Karpas-422 (cell line): ENCODE measurements at places on chromosomes 5 and 9.

DNA sequence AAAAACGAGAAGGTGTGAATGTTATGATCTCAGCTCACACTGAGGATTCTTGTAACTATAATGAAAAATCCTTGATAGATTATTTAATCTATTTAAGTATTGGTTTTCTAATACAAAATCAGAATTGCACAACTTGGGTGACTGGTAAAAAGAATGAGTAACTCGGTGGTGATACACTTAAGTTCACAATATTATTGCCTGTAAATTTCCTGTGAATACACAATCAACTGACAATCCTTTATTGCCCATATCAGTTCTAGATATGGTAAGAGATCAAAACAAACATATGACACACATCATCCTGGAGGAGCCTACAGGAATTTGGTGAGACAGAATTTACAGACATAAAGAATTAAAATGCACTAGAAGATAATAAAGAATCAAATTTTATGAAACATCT, 14.1 kb upstream of the LURAP1L start:
- DNase-seq = no peak

GRCh38 chr5:34496260-34496691, 159.9 kb upstream of the RAI14 start:
- no peak for DNase-seq

DNA sequence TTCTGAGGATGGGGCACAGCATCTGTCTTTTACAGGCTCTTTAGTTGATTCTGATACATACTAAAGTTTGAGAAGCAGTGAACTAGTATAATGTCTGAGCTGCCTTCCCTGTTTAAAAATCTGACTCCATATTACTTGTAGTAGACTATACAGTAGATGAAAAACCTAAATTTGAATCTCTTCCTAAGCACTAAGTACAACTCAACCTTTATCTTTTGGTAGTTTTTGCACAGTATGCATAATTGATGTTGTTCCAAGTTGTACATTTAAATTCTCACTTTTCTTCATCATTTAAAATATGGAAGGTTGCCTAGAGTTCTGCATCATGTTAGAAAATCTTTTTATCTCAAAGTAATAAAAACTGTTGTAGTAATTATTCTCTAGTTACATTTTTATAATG, 98.6 kb upstream of the CKMT2 start:
- no peak for DNase-seq

DNA sequence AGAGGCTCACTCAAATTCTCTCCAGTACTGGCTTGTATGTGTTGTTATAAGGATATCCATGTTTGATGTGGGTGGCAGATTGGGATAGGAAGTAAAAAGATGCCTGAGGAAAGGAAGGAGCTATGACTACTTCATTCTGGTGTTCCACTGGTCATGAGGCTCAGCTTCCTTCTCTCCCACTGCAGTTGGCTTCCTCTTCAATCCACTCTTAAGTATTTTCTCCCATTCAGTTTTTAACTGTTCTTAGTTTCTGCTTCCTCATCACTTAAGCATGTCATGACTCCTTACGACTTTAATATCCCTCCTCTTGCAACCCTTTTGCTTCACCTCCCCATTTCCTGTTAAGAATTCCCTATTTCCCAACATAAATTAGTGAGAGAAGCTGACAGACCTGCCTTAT, 81.1 kb downstream of the PJA2 start:
- no peak for DNase-seq

GRCh38 chr9:107175041-107175440, 108.0 kb upstream of the RAD23B start:
- no peak for DNase-seq

DNA sequence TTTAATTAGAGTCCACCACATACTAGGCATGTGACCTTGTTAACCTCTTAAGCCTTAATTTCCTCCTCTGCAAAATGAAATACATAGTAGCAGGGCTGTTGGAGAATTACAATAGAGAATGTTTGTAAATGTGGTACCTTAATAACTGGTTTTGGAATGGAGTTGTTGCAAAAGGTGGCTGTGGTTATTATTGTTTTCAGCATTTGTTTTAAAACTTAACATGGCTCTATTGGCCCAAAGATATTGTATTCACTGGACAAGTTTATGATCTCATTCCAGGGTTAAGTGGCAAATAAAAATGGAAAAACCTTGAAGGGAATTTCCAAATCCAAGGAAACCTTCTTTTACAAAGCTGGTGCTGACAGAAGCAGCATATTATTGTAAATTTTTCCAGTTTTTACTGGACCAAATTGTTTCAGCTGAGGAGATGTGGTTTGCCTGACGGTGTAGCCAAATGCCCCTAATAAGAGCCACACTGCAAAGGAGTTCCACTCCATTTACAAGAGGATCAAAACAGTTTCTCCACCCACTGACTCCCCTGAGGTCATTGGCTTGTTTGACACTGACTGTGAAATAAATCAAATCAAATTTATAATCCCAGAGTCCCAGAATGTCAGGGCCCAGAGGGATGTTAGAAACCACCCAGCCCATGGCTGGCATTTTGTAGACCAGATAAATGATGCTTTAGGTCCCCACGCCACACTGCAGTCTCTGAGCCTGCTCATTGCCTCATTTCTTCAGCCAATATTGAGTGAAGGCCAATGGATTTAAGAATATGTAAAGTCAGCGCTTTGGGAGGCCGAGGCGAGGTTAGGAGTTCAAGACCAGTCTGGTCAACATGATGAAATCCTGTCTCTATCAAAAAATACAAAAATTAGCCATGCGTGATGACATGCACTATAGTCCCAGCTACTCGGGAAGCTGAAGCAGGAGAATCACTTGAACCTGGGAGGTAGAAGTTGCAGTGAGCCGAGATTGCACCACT, 45.2 kb downstream of the ADRA1B start:
- DNase-seq = no peak

DNA sequence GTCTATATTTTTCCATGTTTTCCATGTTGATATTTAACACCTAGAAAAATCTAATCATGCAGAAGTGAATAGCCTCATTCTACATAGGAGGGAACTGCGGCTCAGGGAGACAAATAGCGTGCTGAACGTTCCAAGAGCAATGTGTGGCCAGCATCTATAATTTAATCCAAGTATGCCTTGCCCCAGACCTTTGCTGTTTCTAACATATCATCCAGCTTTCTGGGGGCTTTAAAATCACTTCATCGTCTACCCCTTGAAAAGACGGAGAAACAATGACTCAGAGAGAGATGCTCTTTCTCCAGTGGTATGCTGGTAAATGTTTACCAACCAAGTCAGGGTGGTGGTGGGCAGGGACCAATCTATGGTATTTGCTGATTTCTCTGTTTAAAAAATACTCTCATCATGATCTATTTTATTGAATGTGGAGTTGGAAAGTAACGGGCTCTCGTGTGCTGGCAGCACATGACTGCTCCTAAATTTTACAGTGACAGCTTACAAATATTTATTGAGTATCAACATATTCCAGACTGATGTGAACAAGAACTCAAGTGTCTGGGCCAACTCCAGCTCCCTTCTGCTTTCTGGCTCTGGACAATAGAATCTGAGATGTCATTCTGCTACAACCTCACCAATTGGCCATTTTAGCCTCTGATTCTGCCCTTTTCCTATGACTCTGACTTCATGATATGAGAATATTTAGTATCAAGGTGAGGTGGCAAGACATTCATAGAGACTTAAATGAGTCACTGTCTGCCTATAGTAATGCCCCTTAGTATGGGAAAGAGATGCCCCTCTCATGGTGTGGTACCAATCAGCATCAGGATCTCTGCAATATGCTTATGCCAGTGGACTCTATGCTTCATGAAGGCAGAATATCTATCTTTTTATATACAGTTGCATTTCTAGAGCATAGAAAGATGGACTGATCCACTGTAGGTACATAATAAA, 407.4 kb upstream of the TNC start:
- DNase-seq = no peak

DNA sequence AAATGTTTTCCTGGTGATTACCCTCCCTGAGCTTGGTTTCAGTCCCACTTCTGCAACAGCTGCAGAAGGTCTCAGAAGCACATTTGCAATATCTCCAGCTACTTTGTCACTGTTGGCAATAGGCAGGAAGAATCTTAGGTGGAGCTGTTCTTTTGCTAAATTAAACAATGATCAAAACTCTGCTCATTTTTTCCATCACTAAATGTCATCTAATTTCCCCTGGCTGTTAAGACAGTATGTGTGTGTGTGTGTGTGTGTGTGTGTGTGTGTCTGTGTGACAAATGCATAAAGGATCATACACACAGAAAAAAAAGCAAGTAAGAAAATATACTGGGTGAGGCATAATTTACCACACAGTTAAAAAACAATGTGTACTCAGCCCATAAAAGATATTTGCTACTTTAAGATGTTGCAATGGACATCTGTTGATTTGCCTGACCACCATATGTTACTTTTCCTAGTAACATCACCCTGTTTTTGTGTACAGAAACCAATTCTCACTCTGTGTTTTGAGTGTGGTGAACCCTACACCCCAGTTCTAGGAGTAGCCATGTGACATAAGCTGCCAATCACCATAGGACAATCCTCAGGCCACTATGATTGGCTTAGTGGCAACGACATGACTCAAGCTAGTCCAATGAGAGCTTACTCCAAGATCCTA, 572.6 kb upstream of the CLINT1 start:
- no peak for DNase-seq

GRCh38 chr5:143220748-143221251, 182.7 kb downstream of the NR3C1 start:
- no peak for DNase-seq

DNA sequence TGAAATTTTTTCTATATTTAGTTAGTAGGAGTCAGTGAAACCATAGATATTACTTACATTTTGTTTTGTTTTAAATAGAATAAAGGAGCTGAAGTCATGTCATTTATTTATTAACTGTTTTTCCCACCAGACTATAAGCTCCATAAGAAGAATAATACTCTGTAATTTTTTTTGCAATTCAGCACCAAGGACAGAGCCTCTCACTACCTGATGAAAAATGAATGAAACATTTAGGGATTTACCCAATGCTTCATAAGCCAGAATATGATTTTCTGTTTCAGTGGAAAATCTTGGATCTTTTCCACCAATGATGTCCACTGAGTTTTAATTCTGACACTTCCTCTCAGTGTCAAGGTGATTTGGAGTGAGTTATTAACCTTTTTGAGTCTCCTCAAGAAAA, 624.9 kb upstream of the GRAMD2B start:
- DNase-seq = peak; percentile 53

- no peak for DNase-seq
Measured at GRCh38 chr5:14516901-14517300, 64.7 kb upstream of the OTULINL start.

GRCh38 chr5:6732634-6733410, 19.6 kb downstream of the TENT4A start:
- DNase-seq = no peak

GRCh38 chr5:218457-219291, 554 bp downstream of the SDHA start:
- peak; percentile 73 for DNase-seq

DNA sequence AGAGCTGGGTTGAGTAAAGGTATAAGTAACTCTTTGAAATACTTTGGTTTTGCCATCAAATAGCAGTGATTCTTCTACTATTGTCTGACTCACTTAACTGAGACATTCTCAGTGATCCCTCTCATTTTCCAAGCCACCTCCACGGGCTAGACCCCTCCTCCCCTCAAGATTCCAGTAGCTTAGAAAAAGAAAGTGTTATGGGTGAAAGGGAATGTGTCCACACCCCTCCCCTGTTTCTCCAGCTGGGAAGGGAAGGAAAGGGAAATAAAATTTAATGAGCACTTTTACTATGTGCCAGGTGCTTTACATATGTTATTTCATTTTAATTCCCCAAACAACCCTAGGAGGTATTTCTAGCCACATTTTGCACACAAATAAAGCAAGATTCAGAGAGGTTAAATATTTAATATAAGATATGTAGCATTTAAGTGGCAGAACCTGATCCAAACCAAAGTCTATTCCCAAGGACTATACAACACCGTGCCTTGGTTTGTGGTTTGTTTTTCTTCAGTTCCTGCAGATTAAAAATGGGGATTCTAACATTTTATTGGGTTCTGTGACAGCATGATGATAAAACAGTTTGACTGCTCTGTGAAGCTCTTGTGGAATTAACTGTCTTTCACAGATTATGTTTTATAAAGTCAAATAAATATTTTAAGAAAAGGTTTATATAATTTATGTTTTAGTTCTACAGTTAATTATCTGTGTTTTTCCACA, 135.9 kb downstream of the ZSWIM6 start:
- DNase-seq = no peak

DNA sequence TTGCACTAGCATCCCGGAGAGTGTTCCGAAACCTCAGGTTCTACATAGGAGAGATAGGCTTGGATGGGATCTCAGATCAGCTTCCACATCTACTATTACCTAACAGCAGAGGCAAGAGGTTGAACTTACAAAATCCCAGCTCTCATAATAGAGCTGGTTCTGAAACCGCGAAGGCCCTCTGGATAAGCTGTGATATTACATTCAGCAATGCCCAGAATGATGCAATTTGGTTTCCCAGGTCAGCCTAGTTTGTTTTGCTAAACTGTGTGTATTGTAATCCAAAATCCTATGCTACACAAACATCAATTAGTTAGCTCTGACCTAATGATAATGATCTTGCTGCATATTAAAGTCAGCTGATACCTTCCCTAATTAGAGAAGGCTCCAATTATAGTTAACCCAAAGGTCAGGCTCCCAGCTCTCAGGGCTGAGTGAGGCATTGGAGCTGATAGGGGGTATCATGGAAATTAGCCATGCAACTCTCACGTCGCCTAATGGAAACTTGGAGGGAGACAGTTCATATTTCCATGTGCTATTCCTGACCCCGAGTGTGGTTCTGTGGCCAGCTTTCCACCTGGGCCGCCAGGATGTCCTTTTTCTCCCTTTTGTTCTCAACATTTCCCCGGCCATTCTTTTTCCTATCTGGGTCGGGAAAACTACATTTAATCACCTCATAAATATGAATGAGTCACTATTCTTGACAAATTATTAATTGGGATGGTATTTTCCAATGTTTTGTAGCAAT, 278.4 kb upstream of the IRX1 start:
- DNase-seq = no peak

DNA sequence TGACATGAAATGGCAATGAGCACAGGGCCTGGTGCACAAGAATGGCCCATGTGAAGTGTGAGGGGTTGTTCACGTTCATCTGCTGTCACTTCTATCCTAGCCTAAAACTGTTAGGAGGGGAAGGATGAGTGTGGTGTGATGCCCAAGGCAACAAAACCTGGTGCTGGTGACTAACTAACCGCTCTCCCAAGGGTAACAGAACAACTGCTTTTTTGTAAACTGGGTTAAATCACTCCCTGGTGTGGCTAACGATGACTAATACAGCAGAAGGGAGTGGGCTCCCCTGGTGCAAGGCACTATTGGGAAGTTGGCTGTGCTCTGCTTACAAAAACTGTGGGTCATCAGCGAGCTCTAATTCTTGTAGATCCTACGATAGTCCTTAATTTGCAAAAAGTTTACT, 103.2 kb upstream of the VCAN start:
- DNase-seq = no peak

DNA sequence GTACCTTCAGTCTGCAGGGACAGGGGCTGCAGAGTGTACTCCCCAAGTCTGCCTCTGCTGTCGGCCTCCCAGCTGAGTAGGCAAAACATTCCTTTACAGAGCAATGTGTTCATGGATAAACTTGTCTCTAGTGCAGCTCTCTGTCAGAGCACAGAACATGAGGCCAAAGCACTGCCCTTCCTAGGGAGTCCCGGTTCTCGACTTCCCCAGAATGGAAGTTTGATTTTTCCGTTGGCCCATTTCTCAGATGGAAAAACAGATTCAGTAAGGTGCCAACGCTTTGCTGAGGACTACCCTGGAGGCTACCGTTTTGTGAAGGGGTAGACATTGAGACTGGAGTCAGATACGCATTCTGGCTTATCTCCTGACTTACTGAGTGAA, 422 bp upstream of the TRIM32 start:
- DNase-seq = no peak

GRCh38 chr5:132065351-132065937, 5.0 kb downstream of the IL3 start:
- DNase-seq = peak; percentile 72

- no peak for DNase-seq
Measured at GRCh38 chr5:52013523-52013922, 630.3 kb downstream of the ISL1 start.
